ENCODE measurements at places on chromosomes 3 and 15.

DNA sequence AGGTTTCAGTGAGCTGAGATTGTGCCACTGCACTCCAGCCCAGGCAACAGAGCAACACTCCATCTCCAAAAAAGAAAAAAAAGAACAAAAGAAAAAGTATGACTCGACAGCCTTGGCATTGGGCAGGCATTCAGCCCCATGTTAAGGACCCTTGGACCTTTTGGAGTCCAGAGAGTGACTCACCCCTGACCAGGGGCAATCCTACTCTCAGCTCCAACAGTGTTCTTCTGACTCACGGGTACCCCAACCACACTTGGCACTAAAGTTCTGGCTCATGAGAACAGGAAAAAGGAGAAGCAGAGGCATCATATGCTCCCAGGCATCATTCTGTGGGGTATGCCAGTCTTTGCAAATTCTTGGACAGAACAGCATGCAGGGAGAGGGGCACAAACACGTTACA, 252.4 kb upstream of the HES1 start:
- DNase-seq = no peak

- DNase-seq = no peak
Measured at GRCh38 chr3:56935811-56936210, 124.7 kb upstream of the SPATA12 start.

GRCh38 chr3:97257942-97258697, 443.7 kb downstream of the EPHA6 start:
- DNase-seq = no peak

DNA sequence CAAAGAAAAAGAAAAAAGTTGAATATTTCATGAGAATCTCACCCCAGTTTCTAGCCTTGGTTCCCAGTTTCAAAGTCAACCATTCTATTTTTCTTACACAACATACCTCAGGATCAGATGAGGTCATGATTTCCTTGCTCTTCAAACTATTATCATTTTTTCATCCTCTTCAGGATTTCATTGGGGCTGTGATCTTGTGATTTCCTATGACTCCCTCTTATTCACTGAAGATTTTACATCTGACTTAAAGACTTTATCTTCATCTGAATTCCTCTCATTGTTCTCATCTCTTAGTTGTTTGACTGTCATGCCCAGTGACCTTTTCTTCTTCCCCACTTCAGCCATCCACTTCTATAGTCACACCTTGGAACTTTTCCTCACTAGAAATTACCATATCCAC, 3.1 kb upstream of the C3orf33 start:
- no peak for DNase-seq

- no peak for DNase-seq
Measured at GRCh38 chr3:127719369-127719768, 46.6 kb downstream of the ABTB1 start.

- no peak for DNase-seq
Measured at GRCh38 chr3:157807280-157807679, 298.9 kb downstream of the SHOX2 start.

GRCh38 chr3:130316169-130316568, 29.3 kb upstream of the COL6A5 start:
- no peak for DNase-seq

GRCh38 chr3:73255609-73256029, 194.2 kb downstream of the EBLN2 start:
- no peak for DNase-seq

DNA sequence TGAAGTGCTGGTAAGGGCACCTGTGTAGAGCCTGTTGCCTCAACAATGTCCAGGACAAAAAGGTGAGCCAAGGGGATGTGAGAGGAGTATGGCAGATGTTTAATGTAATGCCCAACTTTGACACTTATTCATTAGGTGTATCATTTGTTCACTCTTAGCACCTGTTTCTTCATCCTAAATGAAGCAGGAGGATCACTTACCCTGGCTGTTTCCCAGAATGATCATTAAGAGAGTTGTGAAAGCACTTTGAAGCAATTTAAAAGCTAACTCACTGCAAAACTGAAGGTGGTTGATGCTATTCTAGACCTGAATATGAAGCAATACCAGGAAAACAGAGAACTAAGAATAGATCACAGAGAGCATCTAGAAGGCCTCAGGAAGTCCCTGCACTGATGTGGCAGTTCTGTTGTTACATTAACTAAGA, 3.4 kb upstream of the HHLA2 start:
- no peak for DNase-seq

DNA sequence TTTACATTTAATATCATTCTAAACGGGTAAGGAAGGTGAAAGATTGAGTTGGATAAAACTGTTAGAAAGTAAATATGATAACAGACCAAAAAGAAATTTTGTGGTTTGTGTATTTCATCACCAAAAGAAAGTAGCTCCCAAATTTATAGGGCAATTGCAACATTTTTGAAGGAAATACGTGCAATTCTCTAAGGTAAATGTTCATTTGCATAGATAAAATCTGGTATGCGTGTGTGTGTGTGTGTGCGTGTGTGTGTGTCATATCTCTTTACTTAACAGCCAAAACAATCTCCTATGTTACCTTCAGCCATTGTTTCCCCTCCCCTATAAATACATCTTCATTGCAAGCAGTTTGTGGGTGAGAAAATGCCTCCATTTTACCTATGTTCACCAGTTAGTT, 208.4 kb downstream of the TNIK start:
- no peak for DNase-seq

DNA sequence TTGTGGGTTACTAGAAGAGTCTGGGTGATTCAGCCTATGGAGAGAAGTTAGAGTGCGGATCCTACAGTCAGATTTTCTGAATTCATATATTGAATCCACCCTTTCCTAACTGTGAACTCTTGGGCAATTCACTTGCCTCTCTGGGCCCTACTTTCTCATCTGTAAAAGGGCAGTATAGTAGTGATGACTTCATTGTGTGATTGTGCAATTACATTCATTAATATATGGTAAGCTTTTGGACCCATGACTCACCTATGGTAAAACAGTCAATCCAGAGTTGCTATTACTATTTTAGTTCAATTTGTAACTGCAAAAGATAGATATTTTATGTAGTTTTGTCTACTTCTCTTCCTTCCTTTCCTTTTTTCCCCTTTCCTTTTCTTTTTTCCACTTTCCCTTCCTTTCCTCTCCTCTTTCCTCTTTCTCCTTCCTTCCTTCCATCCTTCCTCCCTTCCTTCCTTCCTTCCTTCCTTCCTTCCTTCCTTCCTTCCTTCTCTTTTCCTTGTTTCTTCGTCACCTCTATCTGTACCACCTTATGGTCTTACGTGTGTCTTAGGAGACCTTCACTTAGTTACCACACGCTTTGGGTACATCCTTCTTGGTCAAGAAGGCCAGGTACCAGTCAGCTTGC, 37.0 kb downstream of the GMNC start:
- DNase-seq = no peak

- no peak for DNase-seq
Measured at GRCh38 chr3:98701071-98701675, 62.0 kb upstream of the ST3GAL6 start.

- DNase-seq = no peak
Measured at GRCh38 chr15:99909592-99910295, 176.5 kb upstream of the LYSMD4 start.

GRCh38 chr15:32730677-32731654, 13.2 kb downstream of the GREM1 start:
- DNase-seq = no peak

GRCh38 chr3:169524131-169524530, 139.4 kb downstream of the MECOM start:
- DNase-seq = no peak

DNA sequence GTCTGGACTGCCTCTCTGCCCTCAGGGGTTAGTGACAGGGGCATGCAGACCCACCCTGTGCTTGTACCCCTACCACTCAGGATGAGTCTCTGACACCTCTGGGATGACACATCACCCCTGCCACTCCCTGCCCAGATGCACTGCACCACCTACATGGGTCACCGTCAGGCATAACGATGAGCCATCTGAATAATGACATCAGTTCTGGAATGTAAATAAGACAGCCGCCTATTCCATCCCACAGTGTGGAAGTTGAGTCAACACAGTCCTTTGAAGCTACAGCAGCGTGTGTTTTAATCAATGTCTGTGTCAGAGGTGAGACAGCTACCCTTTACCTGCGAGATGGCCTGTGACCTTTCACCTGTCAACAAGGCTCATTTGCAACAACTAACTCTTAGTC, 268.7 kb upstream of the ARRDC4 start:
- DNase-seq = no peak

- no peak for DNase-seq
Measured at GRCh38 chr3:189204167-189204866, 32.5 kb downstream of the TPRG1 start.

- no peak for DNase-seq
Measured at GRCh38 chr3:70861855-70862254, 549.4 kb upstream of the MDFIC2 start.

DNA sequence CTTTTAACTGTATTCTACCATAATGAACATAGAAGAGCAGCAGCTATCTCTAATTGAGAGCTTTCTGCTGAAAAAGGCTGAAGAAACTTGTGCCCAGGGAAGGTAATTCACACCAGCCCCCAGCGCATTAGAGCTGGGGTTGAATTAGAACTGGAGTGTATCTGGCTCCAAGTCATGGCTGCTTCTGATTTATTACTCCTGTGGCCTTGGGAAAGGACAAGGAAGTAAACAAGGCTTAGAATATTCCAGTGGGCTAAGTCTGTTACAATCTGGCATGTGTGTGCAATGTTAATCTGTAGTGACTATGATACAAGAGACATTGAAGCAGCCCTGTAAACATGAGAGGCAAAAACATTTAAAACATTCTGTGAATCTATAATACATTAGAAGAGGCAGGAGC, 18.1 kb downstream of the CPA3 start:
- no peak for DNase-seq

- DNase-seq = no peak
Measured at GRCh38 chr3:79586232-79586631, 181.6 kb downstream of the ROBO1 start.

DNA sequence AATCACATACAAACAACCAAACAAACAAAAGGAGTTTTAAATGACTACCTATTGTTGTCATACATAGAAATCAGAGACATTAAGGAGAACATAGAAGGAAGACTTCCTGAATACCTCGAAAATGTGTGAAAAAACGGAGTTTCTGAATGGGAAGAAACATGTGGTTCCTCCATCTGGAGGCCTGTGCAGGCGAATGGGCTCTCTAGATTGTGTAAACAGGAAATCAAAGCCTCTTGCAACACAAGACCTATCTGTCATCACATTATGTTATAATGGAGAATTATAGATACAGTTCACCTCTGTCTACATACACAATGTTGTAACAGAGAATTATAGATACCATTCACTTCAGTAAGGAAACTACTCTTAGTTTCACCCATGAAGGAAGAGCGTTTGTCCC, 44.1 kb downstream of the RUBCN start:
- no peak for DNase-seq

DNA sequence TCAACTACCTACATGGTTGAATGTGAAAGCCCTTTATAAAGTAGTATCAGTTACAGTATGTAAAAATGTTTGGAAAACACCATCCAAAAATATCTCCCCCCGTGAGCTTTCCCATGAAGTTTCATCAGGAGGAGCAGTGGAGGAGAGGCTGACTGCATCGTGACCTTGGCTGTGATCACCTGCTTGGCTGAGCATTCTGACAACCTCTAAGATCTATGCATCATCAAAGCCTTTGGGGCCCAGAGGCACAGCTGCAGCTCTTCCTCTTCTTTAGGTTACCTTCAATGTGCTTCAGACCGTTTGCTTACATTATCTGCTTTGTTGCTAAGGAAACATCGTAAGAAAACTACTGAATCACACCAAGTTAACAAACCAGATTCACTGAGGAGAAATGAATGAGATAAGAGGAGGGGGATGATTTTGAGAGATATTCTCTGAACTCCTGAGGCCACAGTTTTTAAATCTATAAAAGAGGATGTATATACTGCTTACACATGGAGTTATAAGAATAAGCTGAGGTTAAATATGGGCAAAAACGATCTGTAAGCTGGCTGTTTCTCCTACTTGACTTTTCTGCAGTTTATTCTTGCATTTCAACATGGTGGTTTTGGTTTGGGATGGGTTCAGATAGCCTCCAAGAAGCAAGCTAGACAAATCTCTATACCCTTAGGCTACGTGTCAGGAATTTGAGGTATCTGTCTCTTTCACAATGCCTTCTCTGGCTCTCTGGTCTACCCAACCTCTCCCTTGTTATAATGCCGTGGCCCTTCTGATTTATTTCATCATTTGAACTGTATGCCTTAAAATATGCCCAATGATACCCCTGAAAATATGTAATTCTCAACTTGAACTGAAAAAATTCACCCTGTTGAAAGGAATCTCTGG, 4.0 kb downstream of the GCSAM start:
- no peak for DNase-seq

DNA sequence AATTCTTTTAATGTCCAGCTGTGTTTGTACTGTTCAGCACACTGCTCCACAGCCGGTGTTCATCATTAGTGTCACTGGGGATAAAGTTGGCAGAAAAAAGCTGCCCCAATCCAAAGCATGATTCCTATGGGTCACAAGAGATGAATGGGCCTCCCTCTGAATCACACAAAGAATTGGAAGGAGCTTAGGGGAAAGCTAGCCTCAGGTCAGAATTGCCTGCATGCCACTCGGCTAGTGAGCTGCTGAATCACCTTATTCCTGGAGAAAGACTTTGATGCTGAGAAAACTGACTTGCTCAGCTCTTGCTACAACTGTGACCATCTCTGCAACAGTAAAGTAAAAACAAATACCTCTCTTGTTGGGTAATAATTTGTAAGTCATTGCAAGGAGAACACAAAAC, 3.5 kb downstream of the CCK start:
- DNase-seq = no peak

DNA sequence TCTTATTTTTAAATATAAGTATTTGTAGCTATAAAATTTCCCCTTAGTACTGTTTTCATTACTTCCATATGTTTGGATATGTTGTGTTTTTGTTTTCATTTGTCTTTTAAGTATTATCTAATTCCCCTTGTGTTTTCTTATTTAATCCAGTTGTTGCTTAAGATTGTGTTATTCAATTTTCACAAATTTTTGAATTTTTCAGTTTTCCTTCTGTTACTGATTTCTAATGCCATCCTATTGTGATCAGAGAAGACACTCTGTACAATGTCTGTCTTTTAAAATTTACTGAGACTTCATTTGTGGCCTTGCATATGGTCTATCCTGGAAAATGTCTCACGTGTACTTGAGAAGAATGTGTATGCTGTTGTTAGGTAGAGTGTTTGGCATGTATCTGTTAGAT, 795.6 kb upstream of the CFAP20DC start:
- DNase-seq = no peak

DNA sequence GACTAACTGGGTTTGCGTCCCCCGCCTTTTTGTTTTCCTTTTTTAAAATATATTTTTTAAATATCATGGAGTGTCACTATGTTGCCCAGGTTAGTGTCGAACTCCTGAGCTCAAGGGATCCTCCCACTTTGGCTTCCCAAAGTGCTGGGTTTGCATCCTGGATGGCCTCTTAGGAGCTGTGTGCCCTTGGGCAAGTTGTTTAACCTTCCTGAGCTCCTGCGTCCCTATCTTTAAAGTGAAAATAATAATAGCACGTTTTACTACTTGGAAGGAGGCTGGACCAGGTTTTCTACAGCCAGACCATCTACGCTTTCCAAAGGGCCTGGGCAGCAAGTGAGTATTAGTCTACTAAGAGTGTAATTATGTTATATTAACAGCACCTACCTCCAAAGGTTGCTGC, 44.2 kb upstream of the RNU6-1 start:
- DNase-seq = no peak
